ENCODE measurements at places on chromosomes 2 and 18.

DNA sequence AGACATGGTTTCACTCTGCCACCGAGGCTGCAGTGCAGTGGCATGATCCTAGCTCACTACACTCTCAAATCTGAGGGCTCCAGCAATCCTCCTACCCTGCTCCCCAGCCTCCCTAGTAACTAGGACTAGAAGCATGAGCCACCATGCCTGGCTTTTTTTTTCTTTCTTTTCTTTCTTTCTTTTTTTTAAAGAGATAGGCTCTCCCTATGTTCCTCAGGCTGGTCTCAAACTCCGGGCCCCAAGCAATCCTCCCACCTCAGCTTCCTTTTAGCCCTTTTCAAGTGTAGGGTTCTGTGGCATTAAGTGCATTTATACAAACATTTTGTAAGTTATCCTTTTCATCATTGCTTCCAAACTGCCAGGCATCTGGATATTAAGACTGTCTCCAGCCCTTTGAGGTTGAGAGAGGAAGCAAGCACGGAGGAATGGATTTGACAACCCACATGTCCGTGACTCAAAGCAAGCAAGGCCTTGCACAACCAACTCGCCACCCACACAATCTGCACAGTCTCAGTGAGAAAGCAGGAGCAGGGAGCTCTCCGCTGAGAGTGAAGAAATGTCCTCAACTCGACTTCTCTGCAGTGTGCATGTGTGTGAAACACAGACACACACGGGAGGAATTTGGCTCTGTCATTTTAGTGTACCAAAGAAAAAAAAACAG, 65.6 kb downstream of the ATP8B1 start:
- DNase-seq, result no peak

DNA sequence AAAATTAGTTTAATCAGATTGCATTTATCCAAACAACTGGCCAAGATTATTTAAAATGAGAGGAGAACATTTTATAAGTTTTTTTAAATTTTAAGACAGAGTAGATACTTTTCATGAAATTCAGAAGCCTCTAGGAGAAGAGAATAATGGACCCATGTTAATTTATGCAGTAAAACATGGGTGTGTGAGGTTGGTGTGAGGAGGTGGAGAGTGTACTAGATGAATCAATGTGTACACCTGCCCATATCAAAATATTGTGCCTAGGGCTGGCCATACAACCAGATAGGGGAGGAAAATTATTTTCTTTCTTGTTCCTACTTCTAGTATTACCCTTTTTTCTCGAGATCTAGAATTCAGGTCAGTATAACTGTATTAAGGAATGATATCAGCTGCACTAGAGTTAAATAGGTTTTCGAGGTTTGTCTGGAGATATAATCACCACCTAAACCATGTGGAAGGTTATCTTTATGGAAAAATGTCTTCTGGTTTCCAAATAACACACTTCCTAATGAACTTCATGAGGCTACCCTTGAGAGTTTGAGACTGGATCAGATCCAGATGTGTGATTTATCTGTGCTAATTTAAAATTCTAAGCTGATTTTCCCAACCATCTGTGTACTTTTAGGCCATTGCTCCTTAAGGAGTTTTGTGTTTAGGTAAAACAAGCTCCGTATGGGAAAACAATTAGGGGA, 37.6 kb downstream of the TMEM178A start:
- DNase-seq, result no peak

DNA sequence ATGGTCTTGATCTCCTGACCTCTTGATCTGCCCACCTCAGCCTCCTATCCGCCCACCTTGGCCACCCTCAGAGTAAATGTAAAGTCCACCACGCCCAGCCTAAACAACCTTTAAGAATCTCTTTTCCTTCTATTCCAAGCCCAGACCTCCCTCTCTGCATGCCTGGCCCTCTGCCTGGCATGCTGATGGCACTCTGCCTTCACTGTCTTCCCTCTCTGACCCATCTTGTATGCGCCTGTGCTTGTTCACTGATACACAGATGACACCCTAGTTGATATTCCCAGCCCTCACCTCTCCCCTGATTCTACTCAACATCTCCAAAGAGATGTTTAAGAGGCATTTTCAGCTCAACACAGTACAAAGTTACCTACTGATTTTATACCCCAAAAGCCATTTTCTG, 466.8 kb upstream of the MEX3C start:
- no peak for DNase-seq

GRCh38 chr2:72937356-72937669, 20.0 kb downstream of the EMX1 start:
- no peak for DNase-seq

DNA sequence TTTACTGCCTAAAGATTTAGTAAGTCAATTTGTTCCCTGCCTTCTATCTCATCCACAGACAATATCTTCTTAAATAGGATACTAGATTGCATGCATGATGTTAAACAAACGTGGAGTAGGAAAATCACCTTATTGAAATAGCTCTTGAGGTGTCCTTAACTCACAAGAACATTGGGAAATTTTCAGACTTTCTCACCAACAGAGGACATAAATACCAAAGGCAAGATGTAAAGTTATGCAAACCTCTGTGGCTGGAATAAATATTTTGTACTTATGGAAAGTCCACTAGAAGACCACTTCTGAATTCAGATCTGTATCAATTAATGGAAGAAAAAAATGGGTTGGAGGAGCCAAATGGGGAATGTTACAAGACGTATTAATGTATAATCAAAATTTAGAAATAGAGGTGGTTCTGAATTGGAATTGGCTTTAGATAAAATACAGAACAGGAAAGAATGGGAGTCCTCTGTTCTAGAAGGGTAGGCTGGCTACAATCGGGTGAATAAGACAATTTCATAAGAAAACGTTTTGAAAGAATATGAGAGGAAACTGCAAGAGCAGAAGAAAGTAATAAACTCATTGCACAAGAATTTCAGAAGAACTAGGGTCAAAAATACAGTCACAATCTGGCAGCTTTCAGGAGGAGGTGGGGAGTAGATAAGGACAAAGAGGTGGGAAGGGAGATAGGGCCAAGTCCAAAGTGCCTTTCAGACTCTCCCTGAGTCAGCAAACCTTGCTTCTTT, 69.3 kb upstream of the FN1 start:
- DNase-seq, result no peak

- DNase-seq, result peak; percentile 13
These were observed 152.9 kb downstream of the SMAD7 start for GRCh38 chr18:48797841-48798255.

DNA sequence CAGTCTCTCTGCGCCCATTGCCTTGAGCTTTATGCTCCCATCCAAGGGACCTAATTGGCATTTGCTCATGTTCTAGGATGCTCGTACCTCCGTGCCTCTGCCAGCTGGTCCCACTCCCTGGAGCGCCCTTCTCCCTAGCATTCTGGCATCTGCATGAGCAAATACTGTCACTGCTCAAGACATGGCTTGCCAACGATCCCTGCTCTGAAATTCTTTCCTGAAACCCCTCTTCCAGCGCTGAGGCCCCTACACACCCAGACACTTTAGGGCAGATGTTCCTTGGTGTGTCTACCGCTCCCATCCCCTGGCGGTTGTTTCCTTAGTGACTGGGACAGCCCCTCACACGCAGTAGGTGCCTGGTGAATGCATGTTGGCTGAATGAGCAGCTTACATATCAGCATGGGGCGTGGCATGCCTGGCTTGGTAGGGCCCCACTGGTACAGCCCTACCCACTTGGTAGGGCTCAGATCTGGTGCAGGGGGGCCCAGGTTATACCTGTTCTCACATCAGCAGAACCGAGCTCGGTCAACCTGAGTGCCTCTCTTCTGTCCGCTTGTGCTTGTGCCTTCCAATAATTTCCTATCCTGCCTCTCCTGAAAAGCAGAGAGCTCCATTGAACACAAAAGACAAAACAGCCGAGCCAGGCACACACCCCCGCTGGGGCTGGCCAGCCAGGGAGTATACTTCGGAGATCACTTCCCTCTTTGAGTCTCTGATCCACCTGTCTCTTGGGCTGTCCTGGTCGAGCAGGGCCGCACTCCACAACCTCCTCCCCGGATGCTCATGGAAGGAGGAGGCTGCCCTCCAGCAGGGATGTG, 59.2 kb downstream of the INHBB start:
- DNase-seq, result no peak

DNA sequence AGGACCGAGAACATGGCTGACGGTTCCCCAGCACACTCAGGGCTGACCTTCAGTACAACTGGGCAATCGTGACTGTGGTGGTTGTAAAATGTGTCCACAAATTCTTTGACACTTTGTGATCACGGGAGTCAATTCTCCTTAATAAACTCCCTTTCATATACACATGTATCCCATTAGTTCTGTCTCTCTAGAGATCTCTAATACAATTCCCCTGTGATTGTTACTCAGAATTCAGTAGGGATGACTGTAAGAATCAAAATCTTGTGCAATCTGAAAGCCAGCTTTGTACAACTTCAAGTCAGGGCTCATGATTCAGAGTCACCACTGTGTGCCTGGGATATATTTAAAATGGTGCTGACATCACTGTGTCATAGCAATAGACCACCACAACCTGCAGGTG, 89.5 kb upstream of the LMAN1 start:
- DNase-seq, result no peak

DNA sequence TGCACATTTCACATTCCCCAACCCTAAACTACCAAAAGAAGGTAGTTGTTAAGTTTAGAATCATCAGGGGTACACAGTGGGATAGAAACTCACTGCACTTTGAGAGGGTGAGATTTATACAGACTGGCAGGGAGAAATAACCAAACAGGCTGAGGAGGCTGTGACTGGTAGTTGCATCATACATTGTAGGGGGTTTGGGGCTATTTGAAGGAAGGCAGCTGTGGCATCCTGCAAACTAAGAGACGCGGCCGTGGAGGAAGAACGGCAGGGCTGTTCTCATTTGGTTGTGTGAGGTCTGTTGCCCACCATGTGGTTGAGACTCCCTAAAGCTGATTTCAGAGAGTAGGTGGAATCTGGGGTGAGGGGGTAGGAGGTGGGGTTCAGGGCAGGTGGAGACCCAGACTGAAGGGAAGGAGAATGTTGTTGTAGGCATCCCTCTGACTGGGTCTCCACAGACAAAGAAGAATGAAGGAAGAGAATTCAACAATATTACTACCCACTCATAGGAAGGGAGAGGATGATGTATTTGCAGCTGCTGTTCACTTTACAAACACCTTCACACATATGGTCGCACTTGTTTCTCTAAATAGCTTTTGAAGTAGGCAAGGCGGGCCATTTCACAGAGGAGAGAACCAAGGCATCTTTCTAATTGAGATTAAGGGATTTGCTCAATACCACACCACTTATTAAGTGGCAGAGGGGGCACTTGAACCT, 170.9 kb upstream of the SIX2 start:
- no peak for DNase-seq

GRCh38 chr2:95171902-95172301, 6.3 kb downstream of the ZNF2 start:
- no peak for DNase-seq

GRCh38 chr2:160353166-160353565, 140.4 kb downstream of the RBMS1 start:
- DNase-seq, result no peak

DNA sequence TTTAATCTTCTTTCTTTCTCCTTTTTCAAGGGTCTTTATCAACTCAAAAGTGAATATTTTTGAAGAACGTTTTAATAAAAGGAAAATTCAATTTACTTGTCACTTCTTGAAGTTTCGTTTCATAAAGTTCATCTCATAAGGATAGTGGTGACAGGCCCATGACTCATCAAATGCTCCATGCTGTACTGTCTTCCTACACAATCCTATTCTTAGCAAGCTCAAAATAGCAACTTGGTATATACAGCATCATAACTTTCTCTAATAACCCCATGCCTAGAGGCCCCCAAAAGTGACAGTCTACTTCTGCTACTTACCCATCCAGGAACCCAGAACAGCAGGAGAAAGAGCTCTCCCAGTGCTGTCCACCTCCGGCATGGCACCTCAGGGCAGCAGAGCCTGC, 7.7 kb downstream of the FBXO15 start:
- DNase-seq, result no peak

GRCh38 chr2:28956415-28956826, 24.7 kb upstream of the TOGARAM2 start:
- DNase-seq, result no peak

DNA sequence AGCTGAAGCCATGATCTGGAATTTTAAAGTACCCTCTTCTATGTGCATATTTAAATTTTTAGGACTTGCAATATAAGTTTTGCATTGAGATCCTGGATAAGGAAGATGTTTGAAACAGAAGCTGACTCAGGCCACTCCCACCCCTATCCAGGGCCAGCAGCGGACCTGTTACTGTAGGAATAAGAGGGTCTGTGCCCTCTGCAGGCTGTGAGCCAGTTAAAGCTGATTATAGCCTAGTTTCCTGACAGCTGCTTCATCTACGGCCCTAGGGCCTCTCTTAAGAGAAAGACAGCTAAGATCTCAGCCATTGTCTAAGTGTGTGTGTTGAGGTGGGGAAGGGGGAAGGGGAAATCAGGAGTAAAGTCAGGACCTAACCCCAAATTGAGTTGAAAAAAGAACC, 234.0 kb downstream of the HAUS1 start:
- no peak for DNase-seq

DNA sequence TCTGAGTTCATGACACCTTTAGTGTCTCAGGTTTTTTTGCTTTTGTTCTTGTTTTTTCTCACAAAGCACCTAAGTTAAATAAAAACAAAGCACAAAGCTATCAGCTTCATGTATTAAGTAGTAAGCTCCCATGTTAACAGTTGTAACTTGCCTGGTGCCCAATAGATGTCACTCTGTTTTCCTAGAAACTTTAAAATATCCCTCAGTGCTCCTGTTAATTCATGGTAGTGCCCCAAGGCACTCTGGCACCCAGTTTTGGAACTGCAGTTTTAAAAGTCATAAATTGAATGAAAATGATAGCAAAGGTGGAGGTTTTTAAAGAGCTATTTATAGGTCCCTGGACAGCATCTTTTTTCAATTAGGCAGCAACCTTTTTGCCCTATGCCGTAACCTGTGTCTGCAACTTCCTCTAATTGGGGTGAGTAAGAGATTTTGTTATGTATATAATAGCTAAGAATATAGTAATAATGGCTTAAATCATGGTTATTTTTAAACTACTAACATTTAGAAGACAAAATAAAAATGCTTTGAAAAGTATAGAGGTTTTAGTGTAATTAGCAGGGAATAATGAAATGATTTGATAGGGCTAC, 555.0 kb upstream of the TMEFF2 start:
- no peak for DNase-seq

GRCh38 chr2:131801210-131801744, 273.6 kb downstream of the CCDC74A start:
- no peak for DNase-seq

DNA sequence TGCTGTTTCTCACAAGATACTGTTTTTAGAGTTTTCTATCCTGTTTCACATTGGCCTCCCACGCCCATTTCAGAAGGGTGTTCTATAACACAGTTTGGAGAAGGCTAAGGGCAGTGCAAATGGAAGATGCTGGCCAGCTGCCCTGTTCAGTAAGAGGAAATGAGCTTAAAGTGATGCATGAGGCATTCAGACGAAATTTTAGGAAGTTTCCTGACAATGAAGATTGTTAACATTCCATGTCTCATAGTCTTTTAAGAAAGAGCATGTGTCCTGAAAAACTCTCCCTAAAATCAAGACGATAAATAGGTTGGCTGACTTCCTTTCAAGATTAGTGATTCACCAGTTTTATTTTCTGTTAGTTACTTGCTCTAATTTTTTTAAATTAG, 484.2 kb upstream of the NRP2 start:
- no peak for DNase-seq
